ENCODE measurements at places on chromosomes 11 and 22. TPM values are rescaled to one million over a fixed set of nuclear protein-coding genes. Genes with fewer than 3 reads are reported as not detected.

APOBEC3A gene
- not detected for total RNA-seq

TPBGL gene
- total RNA-seq = not detected

FAM181B gene
- not detected for total RNA-seq

MPEG1 gene
- total RNA-seq = not detected

IGF2 gene
- total RNA-seq = 0.15 TPM

SCUBE1 gene
- 5.3 TPM for total RNA-seq

ART1 gene
- total RNA-seq = not detected

SERHL2 gene
- 2.1 TPM for total RNA-seq

ALX4 gene
- 0.62 TPM for total RNA-seq

OR52I1 gene
- not detected for total RNA-seq

ABTB2 gene
- total RNA-seq = 1.3 TPM

RBM7 gene
- total RNA-seq = 18.1 TPM

CCDC188 gene
- total RNA-seq = not detected

FGF4 gene
- total RNA-seq = not detected

C11orf16 gene
- not detected for total RNA-seq

ZBTB16 gene
- not detected for total RNA-seq

SLN gene
- not detected for total RNA-seq

FOLR1 gene
- not detected for total RNA-seq

IGLL1 gene
- total RNA-seq = not detected

All from NCI-H460 (cell line).